ENCODE measurements at places on chromosomes 7 and 10.

- DNase-seq = no peak
Observed at GRCh38 chr10:131667561-131667960, 233.2 kb upstream of the PPP2R2D start.

- no peak for DNase-seq
Observed at GRCh38 chr10:113020838-113021237, 70.8 kb downstream of the TCF7L2 start.

DNA sequence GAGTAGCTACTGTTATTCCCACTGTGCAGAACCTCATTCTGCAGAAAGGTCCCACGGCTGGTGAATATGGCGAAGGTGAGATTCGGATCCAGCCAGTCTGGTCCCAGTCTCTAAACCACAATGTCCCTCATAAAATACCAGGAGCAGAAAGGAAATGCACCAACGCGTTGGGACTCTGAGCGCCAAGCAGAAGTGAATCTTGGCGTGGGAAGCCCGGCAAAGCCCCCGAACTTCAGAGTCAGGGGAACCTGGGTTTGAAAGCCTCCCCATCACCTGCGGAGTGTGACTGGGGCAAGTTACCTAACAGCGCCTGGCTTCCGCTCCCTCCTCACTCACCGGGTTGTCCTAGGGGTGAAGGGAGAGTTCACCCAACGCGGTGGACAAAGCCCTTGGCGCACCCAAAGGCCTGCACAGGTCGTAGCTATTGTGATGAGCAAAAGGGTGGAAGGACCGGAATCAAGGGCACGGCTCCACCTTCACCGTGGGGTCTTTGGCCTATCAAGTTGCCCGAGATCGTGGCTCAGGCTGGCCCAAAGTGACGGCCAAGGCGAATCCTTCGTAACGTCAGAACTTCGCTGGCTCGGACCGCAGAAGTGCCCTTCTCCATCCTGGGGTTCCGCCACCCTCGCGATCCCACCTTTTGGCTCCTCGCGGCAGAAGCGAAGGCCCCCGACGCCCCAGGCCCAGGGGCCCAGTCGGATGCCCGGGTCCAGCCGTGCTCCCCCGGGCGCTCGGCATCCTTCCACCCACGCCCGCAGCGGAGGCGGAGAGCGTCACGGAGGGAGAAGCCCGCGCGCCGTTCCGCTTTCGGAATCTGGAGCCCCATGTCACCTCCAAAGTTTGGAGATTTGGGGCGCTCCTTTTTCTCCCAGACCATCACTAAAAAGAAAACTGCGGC lies 811 bp downstream of the RGS10 start:
- DNase-seq = no peak

DNA sequence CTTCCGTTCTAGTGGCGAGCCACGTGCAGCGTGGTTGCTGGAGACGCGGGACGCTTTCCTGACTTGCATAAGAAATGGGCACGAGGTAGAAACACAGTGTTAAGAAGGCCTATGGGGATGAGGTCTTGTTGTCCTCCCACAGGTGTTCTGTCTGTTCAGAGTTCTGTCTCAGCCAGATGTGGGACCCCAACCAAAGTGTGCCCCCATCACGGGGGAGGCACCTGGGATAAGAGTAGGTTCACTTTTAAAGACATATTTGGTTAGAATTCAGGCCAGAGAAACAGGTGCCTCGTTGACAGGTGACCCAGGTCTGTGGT lies 56.0 kb upstream of the PITRM1 start:
- no peak for DNase-seq

GRCh38 chr10:110597476-110597875 lies 30.0 kb downstream of the SMC3 start:
- DNase-seq = no peak

DNA sequence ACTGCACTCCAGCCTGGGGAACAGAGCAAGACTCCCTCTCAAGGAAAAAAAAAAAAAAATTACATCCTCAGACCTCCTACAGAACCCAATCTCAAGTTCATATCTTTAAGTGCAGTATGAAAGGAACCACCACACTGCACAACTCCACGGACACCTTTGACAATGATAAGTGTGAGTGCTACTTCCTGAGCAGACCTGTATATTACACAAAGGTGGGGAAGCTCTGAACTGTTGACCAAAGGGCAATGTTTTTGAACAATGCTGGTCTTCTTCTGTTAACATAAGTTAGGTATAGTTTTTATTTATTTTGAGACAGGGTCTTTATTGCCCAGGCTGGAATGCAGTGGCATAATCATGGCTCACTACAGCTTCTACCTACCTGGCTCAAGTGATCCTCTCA lies 54.1 kb upstream of the RNF148 start:
- DNase-seq = no peak

DNA sequence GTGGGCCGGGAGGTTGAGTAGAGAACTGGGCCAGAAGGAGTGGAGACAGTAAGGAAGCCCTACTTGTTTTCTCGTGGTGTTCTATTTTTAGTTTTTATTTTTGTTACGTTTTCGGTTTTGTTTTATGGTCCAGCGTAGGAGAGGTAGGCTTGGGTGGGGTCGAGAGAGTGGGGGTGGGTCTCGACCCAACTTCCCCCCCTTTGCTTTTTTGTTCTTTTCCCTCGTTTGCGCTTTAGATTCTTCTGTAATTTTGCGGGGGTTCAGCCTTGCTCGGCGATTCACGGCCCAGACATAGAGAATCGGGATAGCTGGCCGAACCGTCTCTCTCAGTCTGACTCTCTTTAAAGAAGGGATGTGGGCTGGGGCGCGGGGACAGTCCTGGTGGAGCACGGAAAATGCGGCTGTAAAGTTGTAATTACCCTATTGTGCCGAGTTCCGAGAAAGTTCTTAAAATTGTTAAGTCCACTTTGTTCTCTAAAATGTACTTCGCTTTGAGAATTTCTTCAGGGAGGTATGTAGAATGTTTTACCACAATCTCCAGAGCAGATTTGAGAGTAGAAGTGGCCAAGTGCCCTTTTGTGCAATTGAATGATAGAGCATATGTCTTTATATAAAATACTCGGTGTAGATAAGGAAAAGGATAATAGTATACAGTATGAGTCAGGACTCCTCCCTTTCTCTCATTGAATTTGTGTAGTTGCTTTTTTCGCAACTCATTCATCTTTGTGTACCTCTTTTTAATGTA lies 816 bp downstream of the DMTF1 start:
- no peak for DNase-seq

DNA sequence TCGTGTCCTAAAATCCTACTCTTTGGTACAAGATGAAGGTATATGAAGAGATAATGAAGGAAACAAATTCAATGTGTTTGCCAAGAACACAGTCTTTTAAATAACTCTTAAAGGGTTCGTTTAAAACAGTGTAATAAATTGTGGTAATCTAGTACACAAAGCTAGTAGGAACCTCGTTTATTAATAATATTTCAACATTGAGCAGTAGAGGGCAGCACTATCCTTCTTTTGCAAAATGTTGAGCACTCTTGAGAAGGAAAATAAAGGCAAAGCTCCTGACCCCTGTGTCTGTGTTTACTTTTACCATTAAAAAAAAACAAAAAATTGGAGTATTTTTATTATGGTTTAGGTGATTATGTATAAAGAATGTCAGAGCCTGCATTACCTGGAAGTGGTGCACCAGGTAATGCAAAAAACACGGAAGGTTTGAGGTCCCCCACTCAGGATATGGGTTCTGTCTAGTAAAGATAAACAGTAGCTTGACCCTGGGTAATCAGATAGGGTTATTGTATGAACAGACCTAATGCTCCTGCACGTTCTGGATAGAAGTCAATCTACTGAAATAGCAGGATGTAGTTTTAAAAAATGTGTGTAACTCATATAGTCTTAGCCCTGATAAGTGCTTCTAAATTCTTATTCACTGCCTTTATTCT lies 5.7 kb upstream of the GOT1 start:
- DNase-seq = no peak

DNA sequence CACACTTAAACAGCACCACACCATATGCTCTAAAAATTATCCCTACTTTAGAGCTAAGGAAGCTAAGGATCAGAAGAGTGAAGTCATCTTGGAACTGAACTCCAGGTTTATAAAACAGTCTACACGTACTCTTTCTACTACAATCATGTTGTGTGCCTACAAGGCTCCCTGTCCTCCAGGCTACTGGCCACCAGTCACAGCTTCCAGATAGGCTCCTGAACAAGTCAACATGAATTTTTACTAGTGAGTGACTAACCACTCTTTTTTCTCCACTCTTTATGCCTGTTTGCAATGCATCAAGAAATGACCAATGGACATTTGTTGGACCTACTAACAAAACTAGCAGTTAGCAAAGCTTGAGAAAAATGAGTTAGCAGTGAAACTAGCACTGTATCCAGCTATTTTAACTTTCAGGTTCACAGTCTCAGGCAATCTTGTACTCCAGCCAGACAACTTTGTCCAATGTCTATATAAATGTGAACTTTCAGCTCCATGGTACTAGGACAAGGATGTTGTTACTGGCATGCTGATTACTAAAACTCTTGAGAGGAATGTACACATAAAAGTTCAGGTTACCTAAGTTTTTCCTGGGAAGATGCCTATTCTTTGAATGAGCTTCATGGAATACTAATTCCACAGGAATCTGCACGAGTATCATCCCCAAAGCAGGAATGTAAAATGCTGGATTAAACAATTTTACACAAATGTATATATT lies 180.0 kb downstream of the BTAF1 start:
- no peak for DNase-seq

DNA sequence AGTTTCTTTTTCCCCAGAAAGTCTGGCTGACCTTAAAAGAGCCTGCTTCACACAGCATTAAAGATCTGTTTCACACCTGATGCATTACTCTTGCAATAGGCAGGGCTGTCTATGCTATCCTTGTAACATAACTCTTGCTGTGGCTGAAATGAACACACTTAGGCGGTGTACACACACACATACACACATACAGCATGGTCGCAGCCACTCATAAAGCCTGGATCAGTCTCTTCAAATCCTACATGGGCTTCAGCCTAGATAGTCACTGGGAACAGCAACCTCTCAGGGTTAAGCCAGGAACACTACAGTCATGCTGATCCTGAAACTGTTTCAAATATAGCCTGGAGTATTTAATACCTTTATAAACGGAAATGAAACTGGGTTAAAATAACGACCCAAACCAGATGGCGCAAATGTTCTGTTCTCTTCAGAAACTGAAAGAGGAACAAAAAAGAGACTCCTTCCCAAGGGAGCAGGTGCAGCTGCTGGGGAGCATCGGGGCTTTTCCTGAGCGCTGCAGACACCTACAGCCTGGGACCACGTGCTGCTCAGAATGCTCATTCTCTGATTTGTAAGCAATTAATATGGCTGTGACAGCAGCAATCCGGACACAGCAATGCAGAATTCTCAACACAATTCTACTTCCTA lies 61.0 kb upstream of the SFMBT2 start:
- DNase-seq = peak; percentile 24

DNA sequence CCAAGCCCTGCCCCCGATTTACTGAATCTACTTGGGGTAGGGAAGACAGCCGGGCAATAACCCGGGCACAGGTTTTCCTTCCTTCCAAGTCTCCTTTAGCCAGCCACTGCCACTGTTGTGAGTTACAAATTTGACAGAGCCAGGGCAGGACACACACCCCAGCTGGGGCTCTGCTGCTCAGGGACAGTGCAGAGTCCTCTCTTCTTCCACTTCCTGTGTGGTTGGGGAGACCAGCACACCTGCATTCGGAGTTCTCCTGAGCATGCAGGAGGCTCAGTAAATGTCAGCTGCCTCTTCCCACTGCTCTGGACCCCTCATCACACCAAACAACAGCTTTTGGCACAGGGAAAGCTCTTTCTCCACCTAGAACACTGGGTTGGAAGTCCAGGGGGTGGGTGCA lies 21.3 kb downstream of the CHST15 start:
- no peak for DNase-seq

GRCh38 chr7:120043250-120043649 lies 229.7 kb upstream of the KCND2 start:
- DNase-seq = no peak

DNA sequence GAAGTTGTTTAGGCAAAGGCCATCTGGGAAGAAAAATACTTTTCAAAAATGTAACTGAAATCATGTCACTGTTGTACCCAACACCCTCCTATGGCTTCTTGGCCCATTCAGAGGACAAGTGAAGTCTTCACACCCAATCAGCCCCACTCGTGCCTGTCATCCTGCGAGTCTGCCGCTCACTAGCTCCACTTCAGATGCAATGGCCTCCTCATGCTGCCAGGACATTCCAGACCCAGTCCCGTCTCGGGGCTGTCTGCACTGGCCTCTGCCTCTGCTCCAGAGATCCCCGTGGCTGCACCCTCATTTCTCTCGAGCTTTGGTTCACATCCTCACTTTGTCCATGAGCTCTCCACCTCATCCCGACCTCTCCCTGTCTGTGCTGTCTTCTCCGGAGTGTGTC lies 227.1 kb downstream of the KCNMA1 start:
- no peak for DNase-seq
